ENCODE measurements at places on chromosomes 4 and X.

DNA sequence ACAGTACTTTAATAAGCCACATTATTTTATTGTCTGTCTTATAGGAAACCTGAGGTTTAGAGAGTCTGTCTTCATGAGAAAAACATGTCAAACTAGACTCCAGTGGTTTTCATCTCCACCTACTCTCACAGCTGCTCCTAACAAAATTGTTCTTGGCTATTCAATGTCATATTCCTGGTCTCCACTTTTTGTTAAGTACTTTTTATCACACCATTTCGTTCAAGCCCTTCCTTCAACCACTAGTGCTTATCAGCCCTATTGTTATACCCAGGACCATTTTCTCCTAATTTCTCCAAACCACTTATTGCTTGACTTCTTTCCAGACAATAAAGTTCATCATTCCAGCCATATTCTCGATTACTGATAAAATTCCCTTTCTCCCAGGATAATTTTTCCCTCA lies 1674.3 kb upstream of the AGA start:
- no peak for DNase-seq

- no peak for DNase-seq
Measured at GRCh38 chr4:6184169-6184568, 16.2 kb downstream of the JAKMIP1 start.

- no peak for DNase-seq
Measured at GRCh38 chr4:6188687-6189305, 11.6 kb downstream of the JAKMIP1 start.

GRCh38 chr4:175906384-175906783 lies 94.3 kb upstream of the GPM6A start:
- no peak for DNase-seq

DNA sequence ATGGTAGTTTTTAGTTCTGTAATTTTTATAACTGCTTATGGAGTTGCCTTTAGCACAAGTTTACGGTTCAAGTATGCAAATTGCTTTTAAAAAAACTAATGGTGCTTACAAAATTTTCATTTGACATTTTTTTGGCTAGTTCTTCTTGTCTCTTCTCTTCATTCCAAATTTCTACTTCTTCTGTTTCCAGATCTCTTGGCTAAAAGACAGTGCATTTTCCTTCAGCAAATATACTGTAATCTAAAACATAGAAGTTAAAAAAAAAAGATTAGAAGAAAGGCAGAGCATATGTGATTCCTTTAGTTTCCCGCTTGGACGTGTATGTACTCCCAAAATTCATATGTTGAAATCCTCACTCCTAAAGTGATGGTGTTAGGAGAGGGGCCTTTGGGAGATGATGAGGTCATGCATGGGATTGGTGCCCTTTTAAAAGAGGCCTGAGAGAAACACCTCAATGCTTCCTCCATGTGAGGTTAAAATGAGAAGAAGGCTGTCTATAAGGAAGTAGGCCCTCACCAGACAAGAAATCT lies 132.1 kb upstream of the NPY2R start:
- no peak for DNase-seq

GRCh38 chrX:16215660-16216059 lies 48.4 kb downstream of the MAGEB17 start:
- DNase-seq, result no peak

DNA sequence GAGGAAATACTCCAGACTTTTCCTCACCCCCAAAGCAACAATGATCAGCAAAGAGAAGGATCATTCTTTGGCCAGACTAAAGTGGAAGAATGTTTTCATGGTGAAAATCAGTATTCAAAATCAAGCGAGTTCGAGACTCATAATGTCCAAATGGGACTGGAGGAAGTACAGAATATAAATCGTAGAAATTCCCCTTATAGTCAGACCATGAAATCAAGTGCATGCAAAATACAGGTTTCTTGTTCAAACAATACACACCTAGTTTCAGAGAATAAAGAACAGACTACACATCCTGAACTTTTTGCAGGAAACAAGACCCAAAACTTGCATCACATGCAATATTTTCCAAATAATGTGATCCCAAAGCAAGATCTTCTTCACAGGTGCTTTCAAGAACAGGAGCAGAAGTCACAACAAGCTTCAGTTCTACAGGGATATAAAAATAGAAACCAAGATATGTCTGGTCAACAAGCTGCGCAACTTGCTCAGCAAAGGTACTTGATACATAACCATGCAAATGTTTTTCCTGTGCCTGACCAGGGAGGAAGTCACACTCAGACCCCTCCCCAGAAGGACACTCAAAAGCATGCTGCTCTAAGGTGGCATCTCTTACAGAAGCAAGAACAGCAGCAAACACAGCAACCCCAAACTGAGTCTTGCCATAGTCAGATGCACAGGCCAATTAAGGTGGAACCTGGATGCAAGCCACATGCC lies 89.7 kb downstream of the TET2 start:
- DNase-seq, result no peak

DNA sequence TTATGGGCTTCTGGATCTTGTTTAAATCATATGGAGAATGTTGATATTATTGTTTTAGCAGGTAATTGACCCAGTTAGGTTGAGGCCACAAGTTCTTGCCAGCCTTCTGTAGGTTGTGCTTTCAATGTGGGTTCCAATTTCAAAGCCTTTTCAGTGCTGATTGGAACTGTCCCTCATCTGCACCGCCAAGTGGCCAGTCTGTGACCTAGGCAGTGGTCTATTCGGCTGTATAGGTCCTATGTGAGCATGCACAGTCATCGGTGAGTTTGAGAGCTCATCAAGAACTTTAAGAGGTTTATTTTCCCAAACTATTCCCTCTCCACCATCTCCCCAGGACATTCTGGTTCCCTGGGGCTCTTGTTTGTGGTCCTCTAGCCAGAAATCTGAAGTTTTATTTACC lies 35.7 kb downstream of the DDX53 start:
- no peak for DNase-seq
